ENCODE measurements at places on chromosomes 3 and 15. TPM values are rescaled to one million over a fixed set of nuclear protein-coding genes. Genes with fewer than 3 reads are reported as not detected.

Gene LRRC15
- not detected for total RNA-seq

Gene CIB2
- total RNA-seq: 25.7 TPM

Gene LRRC2
- total RNA-seq: 2.4 TPM

Gene IMPG2
- 3.3 TPM for total RNA-seq

Gene MYO5C
- 1.6 TPM for total RNA-seq

Gene PLCB2
- 4.1 TPM for total RNA-seq

Gene CRYBG3
- total RNA-seq: 4.9 TPM

Gene TTLL13
- total RNA-seq: under 0.01 TPM

Gene DOCK3
- total RNA-seq: 39.9 TPM

Gene MAGI1
- 39.1 TPM for total RNA-seq

Gene CFAP92
- 1.6 TPM for total RNA-seq

Gene ST3GAL6
- total RNA-seq: 18.3 TPM

Gene IL5RA
- under 0.01 TPM for total RNA-seq

Gene LIPH
- not detected for total RNA-seq

Gene CYP19A1
- total RNA-seq: 1.2 TPM

Gene TRIM71
- 2.9 TPM for total RNA-seq

Gene NR2E3
- total RNA-seq: not detected

Gene TRPM1
- not detected for total RNA-seq

Gene BFSP2
- not detected for total RNA-seq

Gene SCAPER
- 76.6 TPM for total RNA-seq

Gene ACSBG1
- total RNA-seq: 2.9 TPM

Gene SERPINI2
- total RNA-seq: 0.41 TPM

Gene TRH
- total RNA-seq: 4.1 TPM

Gene PLIN1
- total RNA-seq: under 0.01 TPM

Gene ARPP21
- 459 TPM for total RNA-seq

Gene ATP10A
- total RNA-seq: 0.82 TPM

Gene EPHB3
- 5.7 TPM for total RNA-seq

Gene CHST14
- 0.82 TPM for total RNA-seq

Gene GOLGA8Q
- not detected for total RNA-seq

Gene SLC12A1
- total RNA-seq: 1.6 TPM

Gene COL6A5
- total RNA-seq: under 0.01 TPM

Gene CHST13
- under 0.01 TPM for total RNA-seq

Gene RIOX2
- total RNA-seq: 13.9 TPM

Gene NANOGP8
- not detected for total RNA-seq

Gene MYZAP
- total RNA-seq: 1.6 TPM

Gene CLDN16
- 1.6 TPM for total RNA-seq

Measured in frontal cortex (tissue), 4 donors.